Umbilical cord (tissue), 2 donors: ENCODE measurements at places on chromosomes 2 and 18. TPM values are rescaled to one million over a fixed set of nuclear protein-coding genes. Genes with fewer than 3 reads are reported as not detected.

Gene SIX3
- not detected for total RNA-seq

Gene ABCG8
- 0.96 TPM for total RNA-seq

Gene ALPG
- total RNA-seq = not detected

DNA sequence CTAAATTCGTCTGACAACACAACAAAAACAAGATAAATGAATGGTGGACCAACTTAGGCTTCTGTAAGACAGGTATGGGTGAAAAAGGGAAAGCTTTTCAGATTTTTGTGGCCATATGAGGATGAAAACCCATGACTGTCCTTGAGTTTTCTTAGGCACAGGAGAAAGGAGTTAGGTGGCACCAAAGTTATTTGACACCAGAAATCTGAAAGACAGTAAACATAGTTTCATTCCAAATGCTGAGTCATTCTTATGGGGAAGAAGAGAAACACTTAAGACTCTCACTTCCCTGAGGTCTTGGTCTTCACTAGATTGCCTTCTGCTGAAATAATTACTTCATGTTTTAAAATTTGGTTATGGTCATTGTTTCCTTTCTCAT, 5.2 kb upstream of the GPD2 start:
- no peak for DNase-seq

- peak; percentile 63 for DNase-seq
These were observed 70.0 kb downstream of the ANKRD44 start for GRCh38 chr2:197240421-197241041.
